ENCODE measurements at places on chromosomes 2 and 18. TPM values are rescaled to one million over a fixed set of nuclear protein-coding genes. Genes with fewer than 3 reads are reported as not detected.

DNA sequence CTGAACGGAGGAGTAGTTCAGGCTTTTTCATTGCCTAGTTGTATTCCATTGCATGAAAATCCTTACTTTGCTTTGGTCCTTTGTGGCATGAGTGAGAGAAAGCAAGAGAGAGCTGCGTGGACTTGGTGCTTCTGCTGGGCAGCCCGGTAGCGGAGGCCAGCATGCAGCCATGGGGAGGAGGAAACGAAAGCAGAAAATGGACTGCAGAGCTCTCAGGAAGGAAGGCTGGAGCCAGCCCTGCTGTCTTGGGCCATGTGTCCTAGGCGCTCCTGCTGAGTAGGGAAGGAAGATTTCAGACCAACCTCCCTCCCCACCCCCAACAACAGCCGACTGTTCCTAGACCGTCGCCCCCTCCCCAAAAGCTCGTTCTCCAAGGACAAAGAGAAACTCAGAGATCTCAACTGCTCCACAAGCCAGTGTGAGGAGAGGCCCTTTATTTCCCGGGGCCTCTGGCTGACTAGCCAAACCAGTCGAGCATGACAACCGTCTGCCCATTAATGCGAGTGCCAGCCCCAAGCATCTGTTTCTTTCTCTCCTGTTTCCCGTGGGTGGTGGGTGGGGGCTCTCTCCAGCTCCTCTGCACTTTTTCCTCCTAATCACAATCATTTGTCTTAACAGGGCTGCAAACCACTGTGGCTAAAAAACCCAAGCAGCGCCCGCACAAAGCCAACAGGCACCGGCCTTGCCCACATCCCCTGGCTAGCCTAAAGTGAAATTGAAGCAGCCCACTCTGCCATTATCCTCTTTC lies 66.8 kb upstream of the FZD7 start:
- H3K36me3 ChIP-seq, result no peaks in the 10 kb centered on the region
- no peak for DNase-seq
- H3K27ac ChIP-seq, result no peak overlapping the region

GRCh38 chr18:9823805-9824473 lies 61.8 kb upstream of the TXNDC2 start:
- H3K27me3 ChIP-seq, result peaks cover 14% of the 10 kb centered on the region
- no peaks in the 10 kb centered on the region for H3K36me3 ChIP-seq
- H3K4me1 ChIP-seq, result no peaks in the 10 kb centered on the region

DNA sequence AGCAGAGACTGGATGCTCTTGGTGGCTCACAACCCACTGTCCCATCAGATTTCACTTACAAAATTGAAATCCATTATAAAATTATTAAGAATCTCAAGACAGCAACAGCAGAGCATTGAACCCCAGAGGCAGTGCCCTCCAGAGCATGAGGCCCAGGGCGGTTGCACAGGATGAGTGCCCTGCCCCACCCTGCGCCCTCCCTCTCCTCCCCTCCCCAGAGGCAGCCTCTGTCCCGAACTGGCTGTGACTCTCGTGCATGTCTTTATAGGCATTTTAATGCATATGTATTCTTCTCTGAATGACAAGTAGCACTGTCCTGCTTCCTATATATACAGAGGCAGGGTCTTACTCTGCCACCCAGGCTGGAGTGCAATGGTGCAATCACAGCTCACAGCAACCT lies 10.4 kb downstream of the MFSD2B start:
- H3K4me1 ChIP-seq, result no peaks in the 10 kb centered on the region
- H3K36me3 ChIP-seq, result no peaks in the 10 kb centered on the region
- H3K4me3 ChIP-seq, result no peak overlapping the region
- H3K27ac ChIP-seq, result peak overlapping the region; percentile 5

DNA sequence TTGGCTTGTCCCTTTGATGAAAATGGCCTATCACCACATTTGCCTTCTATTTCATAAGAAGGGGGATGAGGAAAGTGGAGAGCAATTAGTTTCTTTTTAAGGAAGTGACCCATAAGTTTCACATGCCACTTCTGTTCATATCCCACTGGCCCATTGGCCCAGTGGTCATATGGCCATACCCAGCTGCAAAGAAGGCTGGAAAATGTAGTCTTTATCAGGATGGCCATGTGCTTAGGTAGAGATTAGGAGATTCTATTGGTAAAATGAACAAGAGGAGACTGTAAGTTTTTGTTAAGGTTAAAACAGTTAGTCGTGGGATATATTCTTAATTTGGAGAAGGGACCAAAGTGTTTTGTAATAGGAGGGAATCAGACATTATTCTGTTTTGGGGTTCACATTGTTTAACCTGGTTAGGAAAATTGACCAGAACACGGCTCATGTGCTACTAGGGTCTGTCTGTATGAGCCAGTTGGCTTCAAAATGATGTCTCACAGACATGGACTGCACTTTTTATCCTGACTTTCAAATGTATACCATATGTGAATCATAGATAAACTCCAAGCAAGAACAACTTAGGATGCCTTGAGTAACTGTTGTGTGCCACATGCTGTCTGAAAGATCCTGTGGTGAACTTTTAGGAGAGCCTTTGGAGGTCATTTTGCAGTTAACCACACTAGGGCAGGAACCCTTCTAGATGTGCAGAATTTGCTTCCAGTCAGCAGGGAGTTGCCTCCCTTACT lies 17.3 kb downstream of the PLCL1 start:
- H3K4me3 ChIP-seq, result no peak overlapping the region
- no peaks in the 10 kb centered on the region for H3K27me3 ChIP-seq
- H3K4me1 ChIP-seq, result peaks cover 2% of the 10 kb centered on the region
- no peak overlapping the region for H3K27ac ChIP-seq
- DNase-seq, result no peak
- no peaks in the 10 kb centered on the region for H3K36me3 ChIP-seq

DNA sequence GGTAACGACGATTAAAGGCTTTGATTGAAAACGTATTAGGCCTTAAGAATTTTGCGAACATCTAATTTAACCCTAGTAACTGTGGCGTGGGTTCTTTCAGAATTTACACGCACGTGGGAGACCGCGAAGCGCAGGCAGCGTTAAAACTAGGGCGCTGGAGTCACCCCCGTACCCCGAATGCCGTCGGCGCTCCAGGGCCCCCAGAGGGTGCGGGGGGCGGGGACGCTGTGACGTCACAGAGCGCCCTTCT lies 673 bp upstream of the SMCHD1 start:
- H3K4me1 ChIP-seq, result peaks cover 47% of the 10 kb centered on the region
- peak overlapping the region; percentile 85 for H3K4me3 ChIP-seq
- DNase-seq, result peak; percentile 75
- peak overlapping the region; percentile 97 for H3K27ac ChIP-seq

Gene ALPP
- not detected for total RNA-seq

Gene FAP
- total RNA-seq, result not detected

Gene DSG2
- 1.3 TPM for total RNA-seq

Gene TXNDC2
- total RNA-seq, result not detected
